ENCODE measurements at places on chromosomes 6 and 20.

GRCh38 chr6:63615590-63615989 is 20.0 kb upstream of the PHF3 start:
- no peak for DNase-seq

DNA sequence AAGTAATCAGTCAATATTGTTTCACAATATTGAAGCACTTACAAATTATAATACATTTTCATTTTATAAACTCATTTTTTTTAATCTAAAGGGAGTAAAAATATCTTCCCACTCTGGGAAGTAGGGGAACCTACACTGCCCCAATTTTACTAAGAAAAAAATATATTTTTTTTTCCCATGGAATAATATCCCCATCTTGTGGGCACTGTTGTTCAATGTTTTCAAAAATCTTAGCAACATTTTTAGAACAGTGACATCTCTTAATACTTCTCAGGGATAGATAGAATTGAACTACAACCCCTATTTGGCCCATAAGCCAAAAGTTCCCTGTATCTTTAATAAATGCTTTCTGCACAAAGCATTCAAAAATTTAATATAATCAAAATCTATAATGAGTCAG is 42.9 kb downstream of the ARHGAP18 start:
- DNase-seq: no peak

- DNase-seq: no peak
These were observed 31.5 kb downstream of the KDM1B start for GRCh38 chr6:18186540-18187250.

- DNase-seq: no peak
These were observed 14.0 kb downstream of the TFEB start for GRCh38 chr6:41721414-41721813.

DNA sequence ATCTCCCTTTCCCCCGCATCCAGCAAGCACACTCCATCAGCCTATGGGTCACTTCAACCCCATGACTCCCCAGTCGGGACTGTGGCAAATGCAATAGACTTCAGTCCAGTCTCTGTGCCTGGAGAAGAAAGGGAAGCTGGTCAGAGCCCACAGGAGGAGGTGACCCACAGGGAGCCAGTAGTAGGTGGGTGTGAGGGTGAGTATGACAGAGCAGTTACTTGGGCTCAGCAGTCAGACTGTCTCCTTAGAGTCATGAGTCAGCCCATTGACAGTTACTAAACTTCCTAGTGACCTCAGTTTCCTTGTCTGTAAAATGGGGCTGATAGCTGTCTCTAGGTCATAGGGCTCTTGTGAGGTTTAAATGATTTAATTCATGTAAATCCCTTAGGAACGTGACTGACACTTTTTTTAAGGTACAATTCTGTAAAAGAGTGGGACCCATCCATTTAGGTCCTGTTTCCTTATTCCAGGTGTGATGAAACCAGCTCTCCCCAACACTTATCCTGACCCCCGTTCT is 33.9 kb upstream of the HLA-C start:
- no peak for DNase-seq

GRCh38 chr6:13560651-13561044 is 13.8 kb upstream of the SIRT5 start:
- DNase-seq: no peak

- DNase-seq: no peak
These were observed 172.9 kb upstream of the UST start for GRCh38 chr6:148573922-148574321.

- DNase-seq: no peak
These were observed 575.8 kb upstream of the ADGRB3 start for GRCh38 chr6:68059261-68059660.

- DNase-seq: no peak
These were observed 3.5 kb downstream of the FOXS1 start for GRCh38 chr20:31841928-31842327.

Measured in WTC11 (cell line).